ENCODE measurements at places on chromosomes 11 and 22.
A peak's percentile ranks its signal among the peaks of the same experiment; 100 is the strongest.

DNA sequence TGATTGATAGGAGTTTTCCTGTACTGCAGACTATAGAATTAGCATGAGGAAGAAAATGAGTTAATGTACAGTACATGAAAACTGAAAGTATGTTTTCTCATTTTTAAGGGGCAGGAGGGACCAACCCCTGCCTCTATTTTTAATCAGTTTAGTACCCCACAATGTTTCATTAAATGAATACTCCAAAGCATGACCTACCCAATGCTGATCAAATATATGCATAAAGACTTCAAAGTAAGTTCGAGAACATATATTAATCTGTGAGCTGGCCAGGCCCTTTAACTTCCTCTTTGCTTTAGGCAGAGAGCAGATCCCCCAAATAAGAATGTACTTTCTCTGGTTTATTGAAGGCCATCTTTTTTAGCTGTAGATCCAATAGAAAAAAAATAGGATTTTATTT lies 161.0 kb downstream of the FCHSD2 start:
- DNase-seq = no peak

DNA sequence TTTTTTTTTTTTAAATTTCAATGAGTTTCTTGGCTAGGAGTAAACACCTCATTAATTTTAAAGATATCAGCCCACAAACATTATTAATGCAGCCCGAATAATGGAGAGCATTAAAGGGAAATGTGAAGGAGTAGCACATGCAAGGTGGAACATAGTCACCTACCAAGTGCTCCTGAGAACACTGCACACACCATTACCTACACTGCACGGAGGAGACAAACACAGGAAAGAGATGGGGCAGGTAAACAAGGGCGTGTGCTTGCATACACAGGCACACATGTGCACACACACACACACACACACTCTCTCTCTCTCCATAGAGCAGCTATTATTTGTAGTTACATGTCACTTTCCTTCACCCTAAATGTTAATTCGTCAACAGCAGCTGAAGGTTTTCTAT lies 30.2 kb downstream of the HTR3B start:
- no peak for DNase-seq

DNA sequence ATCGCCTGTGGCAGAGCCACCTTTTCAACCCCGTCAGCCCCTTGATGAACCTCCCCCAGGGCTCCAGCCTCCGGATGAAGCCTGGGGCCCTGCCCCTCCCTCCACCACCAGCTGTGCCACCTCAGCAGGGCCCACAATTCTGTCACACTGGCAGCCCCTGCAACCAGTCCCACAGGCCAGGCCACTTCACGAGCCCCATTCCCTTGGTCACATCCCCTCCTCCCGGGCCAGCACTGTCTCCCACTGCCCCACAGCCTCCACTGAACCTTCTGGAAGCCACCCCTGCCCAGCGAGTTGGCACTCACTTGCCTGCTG lies 19.9 kb downstream of the OSBPL5 start:
- no peak for DNase-seq

DNA sequence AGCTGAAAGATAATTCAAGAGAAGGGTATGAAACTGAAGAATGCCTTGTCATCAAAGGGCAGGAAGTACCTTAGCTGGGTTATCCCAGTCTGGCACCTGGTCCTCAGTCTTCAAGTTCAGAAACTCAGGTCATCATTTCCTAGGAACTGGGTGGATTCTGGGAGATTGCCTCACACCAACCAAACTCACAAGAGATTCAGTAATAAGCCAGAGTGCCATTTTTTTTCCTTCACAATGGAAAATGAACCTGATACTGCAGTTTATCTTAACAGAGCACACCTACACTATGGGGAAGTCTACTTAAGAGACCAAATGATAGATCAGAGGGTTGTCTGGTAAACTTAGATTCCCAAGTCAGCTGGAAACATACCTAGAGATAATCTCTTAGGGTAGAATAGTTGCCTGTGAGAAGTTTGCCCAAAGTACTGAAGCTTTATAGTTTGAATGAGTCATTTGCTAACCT lies 3.8 kb upstream of the BUD13 start:
- no peak for DNase-seq

GRCh38 chr11:75313513-75314272 lies 37.8 kb downstream of the ARRB1 start:
- DNase-seq = peak; percentile 29

- DNase-seq = no peak
Measured at GRCh38 chr11:60389279-60389910, 6.9 kb upstream of the MS4A14 start.

DNA sequence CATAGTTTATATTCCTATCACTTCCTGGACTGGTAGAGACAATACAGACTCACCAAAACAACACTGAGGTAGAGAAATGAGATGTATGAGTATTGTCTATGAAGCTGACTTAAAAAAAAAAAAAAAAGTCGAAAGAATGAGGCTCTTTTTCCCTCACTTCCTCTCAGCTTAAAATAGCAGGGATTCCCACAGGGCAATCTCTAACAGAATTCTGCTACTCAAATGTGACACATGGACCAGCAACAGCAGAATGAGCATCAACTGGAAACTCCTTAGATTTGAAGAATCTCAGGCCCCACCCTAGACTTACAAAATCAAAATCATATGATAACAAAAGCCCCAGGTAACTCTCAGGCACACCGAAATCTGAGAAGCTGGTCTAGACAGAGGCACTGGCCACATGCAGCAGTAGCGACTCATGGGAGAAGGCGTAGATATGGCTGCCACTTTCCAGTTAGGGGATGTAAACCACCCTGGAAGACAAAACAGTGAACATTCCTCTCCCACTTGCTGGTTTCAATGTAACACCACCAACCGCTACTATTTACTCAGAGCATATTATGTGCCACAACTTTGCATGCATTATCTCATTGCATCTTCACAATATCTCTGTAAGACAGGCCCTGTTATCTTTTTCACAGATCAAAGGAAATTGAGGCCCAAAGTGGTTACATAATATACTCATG lies 128.0 kb downstream of the RBFOX2 start:
- DNase-seq = no peak

DNA sequence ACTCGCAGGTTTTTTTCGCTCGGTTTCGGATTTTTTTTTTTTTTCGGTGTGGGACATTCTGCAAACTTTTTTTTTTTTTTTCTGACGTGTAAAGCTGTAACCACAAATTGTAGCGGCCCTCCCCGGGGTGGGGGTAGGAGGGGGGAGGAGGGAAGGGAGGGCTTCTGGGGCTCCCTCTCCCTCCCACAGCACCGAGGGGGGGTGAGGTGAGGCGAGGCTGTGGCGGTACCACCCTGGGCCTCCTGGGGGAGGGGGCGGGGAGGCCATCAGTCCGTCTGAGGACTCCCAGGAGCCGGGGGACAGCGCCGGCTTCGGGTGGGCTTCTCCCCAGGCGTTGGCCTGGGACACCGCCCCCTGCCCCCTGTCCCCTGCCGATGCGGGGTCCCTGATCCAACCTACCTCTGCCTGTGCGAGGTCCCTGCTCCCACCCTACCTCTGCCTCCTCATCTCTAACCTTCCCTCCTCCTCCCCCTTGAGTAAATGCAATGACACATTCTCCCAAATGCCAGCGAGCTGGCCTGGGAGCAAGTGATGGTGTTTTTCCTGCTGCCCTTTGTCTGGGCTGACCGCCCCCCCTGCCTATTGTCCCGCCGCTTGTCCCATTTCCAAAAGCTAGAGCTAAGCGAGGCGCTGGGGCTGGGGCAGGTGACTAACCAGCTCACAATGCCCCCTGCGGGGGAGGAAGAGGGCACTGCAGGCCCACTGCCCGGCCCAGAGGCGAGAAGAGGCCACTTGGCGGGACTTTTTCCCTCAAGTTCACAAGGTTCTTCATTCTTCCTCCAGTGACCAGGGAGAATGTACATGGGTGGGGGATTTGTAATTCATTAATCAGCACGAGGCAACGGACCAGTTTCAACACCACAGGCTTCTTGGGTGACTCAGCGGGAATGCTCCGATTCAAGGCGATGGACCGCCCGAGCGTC lies 511 bp upstream of the CLCF1 start:
- peak; percentile 99 for DNase-seq

GRCh38 chr11:117731722-117732290 lies 65.2 kb downstream of the DSCAML1 start:
- DNase-seq = no peak

DNA sequence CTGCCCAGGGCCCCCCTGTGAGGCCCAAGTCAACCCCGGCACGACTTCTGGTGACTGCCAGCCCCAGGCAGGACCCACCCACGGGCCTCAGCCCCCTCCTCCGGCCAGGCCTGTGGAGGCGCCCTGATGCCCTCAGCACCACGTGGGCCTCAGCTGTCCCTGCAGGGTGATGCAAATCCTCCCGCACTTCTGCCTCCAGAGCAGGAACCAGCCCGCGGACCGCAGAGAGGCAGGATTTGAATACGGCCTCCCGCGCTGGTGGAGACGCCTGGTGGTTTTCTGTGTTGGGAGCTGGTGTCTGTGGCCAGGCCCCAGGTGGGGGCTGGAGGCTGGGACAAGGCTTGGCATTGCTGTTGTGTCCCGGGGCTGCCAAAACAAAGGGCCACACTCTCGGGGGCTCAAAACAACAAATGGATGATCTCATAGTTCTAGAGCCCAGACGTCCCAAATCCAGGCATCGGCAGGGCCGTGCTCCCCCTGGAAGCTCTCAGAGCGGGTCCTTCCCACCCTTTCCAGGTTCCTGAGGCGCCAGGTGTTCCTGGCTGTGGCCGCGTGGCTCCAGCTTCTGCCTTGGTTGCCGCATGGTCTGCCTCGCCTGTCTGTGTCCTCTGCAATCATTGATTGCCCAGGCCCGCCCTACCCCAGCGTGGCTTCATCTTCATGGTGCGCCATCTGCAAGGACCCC lies 19.4 kb downstream of the TRPM5 start:
- no peak for DNase-seq

GRCh38 chr11:36578458-36578857 lies 10.7 kb downstream of the RAG1 start:
- no peak for DNase-seq

- no peak for DNase-seq
Measured at GRCh38 chr11:65486570-65487466, 12.0 kb upstream of the MALAT1 start.

DNA sequence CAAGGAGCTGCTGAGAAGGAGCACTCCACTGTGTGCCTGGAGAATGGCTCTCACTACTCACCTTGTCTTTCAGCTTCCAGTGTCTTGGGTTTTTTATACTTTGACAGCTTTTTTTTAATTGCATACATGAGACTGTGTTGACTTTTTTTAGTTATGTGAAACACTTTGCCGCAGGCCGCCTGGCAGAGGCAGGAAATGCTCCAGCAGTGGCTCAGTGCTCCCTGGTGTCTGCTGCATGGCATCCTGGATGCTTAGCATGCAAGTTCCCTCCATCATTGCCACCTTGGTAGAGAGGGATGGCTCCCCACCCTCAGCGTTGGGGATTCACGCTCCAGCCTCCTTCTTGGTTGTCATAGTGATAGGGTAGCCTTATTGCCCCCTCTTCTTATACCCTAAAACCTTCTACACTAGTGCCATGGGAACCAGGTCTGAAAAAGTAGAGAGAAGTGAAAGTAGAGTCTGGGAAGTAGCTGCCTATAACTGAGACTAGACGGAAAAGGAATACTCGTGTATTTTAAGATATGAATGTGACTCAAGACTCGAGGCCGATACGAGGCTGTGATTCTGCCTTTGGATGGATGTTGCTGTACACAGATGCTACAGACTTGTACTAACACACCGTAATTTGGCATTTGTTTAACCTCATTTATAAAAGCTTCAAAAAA lies 72.6 kb downstream of the NCAPD3 start:
- DNase-seq = no peak

- peak; percentile 63 for DNase-seq
Measured at GRCh38 chr11:124193221-124194010, 10.3 kb downstream of the OR10D3 start.

GRCh38 chr11:35313066-35313759 lies 106.1 kb downstream of the SLC1A2 start:
- DNase-seq = no peak

Data from fibroblast of gingiva (primary cell).